Gastrocnemius medialis (tissue), 4 donors: ENCODE measurements at places on chromosomes 3 and 15.
A peak's percentile ranks its signal among the peaks of the same experiment; 100 is the strongest.

DNA sequence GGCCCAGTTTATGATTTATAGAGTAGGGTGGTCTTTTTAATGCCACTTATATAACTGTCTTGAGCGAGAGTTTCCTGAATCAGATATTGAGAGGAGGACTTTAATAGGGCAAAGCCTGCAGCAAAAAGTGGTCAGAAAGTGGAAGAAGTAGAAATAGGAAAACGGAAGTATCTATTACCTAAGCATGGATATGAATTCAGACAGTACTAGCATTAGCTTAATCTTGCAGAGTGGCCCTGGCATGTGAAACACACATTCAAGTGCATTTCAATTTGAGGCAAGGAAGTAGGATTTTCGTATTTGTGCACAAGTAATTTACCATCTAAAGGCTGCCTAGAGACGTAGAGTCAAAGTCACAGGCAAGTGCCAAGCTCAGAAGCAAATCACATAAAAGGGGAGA, 622.3 kb downstream of the DIPK2A start:
- no peaks in the 10 kb centered on the region for H3K27me3 ChIP-seq
- H3K4me1 ChIP-seq, result no peaks in the 10 kb centered on the region
- H3K36me3 ChIP-seq, result no peaks in the 10 kb centered on the region
- no peak for DNase-seq
- no peak overlapping the region for H3K27ac ChIP-seq

- no peaks in the 10 kb centered on the region for H3K27me3 ChIP-seq
- H3K36me3 ChIP-seq, result no peaks in the 10 kb centered on the region
- H3K4me1 ChIP-seq, result peaks cover 66% of the 10 kb centered on the region
- H3K4me3 ChIP-seq, result no peak overlapping the region
- DNase-seq, result no peak
Observed at GRCh38 chr3:114896978-114897377, 250.1 kb downstream of the ZBTB20 start.

GRCh38 chr15:75032395-75032794, 9.0 kb downstream of the PPCDC start:
- DNase-seq, result no peak
- no peak overlapping the region for H3K4me3 ChIP-seq
- no peaks in the 10 kb centered on the region for H3K36me3 ChIP-seq
- peaks cover 28% of the 10 kb centered on the region for H3K4me1 ChIP-seq
- no peaks in the 10 kb centered on the region for H3K27me3 ChIP-seq

DNA sequence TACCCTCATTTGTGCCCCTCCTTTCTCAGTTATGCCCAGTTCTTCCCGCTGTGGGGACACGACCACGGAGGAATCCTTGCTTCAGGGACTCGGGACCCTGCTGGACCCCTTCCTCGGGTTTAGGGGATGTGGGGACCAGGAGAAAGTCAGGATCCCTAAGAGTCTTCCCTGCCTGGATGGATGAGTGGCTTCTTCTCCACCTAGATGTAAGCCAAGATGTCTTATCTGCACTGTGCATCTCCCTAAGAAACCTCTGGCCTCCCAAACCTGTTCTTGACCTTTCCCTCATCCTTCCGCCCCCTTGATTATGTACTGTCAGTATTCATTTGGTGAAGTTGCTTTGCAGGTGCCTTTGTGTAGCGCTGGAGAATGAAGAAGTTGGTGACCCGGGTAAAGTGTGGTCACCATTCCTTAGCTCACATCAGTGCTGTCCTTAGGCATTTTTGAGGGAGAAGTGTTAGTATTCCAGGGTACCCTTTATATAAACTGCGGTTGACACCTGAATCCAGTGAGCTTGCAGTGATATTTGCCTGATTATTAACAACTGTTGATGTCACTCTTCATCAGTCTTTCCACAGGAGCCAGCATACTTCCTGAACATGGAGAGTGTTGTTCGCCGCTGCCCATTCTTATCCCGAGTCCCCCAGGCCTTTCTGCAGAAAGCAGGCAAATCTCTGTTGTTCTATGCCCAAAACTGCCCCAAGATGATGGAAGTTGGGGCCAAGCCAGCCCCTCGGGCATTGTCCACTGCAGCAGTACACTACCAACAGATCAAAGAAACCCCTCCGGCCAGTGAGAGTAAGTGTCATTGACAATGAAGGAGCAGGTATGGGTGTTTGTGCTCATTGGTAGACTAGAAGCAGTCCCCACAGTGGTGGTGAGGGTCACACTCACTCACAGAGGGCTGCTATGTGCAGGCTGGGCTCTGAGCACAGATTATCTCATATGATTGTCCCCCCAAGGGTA, 966 bp downstream of the ALAS1 start:
- no peaks in the 10 kb centered on the region for H3K27me3 ChIP-seq
- DNase-seq, result no peak
- peaks cover 34% of the 10 kb centered on the region for H3K4me1 ChIP-seq
- H3K27ac ChIP-seq, result peak overlapping the region; percentile 94
- H3K36me3 ChIP-seq, result no peaks in the 10 kb centered on the region
- H3K4me3 ChIP-seq, result peak overlapping the region; percentile 86

DNA sequence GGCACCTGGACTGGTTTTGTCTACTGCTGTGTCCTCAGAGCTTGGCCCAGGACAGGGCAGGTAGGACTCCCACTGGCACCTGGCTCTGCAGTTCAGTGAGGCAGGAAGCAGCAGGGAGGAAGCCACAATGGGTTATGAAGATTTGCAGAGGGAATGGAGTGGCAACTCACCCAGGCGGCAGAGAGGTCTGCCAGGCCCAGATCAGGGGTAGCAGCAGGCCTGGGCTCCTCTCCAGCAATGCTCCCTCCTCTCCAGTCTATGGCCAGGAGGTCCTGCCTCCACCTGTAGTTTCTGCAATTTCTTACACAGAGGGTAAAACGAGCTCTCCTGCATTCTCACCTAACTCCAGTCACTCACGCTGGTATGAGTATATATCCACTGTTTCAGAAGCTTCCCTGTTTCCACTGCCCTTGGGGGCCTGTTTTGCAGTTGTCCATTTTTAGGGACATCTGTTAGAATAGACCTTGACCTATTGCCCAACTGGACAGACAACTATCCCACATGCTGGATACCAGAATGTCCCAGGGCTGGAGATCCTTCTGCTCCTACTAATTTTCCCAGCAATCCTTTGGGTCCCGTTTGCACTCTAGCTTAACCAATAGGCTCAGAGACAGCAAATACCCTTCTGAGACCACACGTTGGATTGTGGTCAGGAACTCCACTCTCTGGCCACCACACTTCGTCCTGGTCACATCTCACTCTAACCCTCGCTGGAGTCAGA, 35.2 kb downstream of the HMCES start:
- H3K27me3 ChIP-seq, result no peaks in the 10 kb centered on the region
- DNase-seq, result peak; percentile 36
- peak overlapping the region; percentile 92 for H3K4me3 ChIP-seq
- peak overlapping the region; percentile 98 for H3K27ac ChIP-seq

DNA sequence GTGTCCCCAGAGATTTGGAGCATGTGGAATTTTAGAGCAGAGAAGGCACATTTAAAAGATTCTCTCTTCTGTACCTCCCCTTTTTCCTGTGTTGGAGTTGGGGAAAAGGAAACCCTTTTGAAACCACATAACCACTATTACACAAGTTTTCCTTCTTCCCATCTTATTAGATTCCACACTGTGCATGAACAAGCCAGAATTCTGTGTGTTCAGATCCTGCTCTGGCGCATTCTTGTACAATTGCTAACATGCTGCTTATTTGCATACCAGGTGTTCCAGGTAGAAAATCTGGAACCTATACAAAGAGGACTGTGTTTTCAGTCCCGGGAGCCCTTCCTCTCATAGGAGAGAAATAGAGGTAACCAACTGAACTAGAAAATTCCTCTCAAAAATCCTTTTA, 2.6 kb upstream of the CIB2 start:
- H3K4me3 ChIP-seq, result no peak overlapping the region
- H3K36me3 ChIP-seq, result no peaks in the 10 kb centered on the region
- no peak overlapping the region for H3K27ac ChIP-seq
- H3K27me3 ChIP-seq, result no peaks in the 10 kb centered on the region
- peaks cover 19% of the 10 kb centered on the region for H3K4me1 ChIP-seq

GRCh38 chr3:158471639-158472294, 99.2 kb upstream of the MLF1 start:
- H3K4me3 ChIP-seq, result no peak overlapping the region
- no peak for DNase-seq
- H3K27ac ChIP-seq, result no peak overlapping the region
- no peaks in the 10 kb centered on the region for H3K36me3 ChIP-seq
- no peaks in the 10 kb centered on the region for H3K27me3 ChIP-seq

- no peak overlapping the region for H3K27ac ChIP-seq
- H3K4me1 ChIP-seq, result no peaks in the 10 kb centered on the region
- H3K27me3 ChIP-seq, result no peaks in the 10 kb centered on the region
- DNase-seq, result no peak
- no peak overlapping the region for H3K4me3 ChIP-seq
Observed at GRCh38 chr3:89948008-89948407, 840.6 kb downstream of the EPHA3 start.

DNA sequence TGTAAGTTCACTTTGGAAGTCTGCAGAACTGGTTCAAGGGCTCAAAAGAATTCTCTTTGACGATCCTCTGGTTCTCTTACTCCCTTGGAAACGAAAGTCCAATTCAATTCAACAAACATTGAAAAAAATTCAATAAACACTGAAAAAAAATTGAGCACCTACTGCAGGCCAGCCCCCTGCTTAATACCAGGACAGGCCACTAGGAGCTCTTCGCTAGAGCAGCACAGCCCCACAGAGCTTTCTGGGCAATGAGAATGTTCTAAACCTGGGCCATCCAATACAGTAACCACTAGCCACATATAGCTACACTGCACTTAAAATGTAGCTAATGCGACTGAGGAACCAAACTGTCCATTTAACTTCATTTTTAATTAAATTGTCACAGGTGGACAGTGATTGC, 50.4 kb upstream of the DCLK3 start:
- no peaks in the 10 kb centered on the region for H3K4me1 ChIP-seq
- no peak overlapping the region for H3K4me3 ChIP-seq
- H3K27ac ChIP-seq, result no peak overlapping the region
- no peaks in the 10 kb centered on the region for H3K27me3 ChIP-seq
- no peak for DNase-seq
- no peaks in the 10 kb centered on the region for H3K36me3 ChIP-seq

GRCh38 chr15:29285386-29285785, 15.8 kb upstream of the NSMCE3 start:
- H3K36me3 ChIP-seq, result no peaks in the 10 kb centered on the region
- no peak for DNase-seq
- H3K27me3 ChIP-seq, result no peaks in the 10 kb centered on the region
- no peaks in the 10 kb centered on the region for H3K4me1 ChIP-seq
- no peak overlapping the region for H3K4me3 ChIP-seq

GRCh38 chr3:191324936-191325335, 4.3 kb upstream of the CCDC50 start:
- no peaks in the 10 kb centered on the region for H3K27me3 ChIP-seq
- DNase-seq, result no peak
- H3K4me3 ChIP-seq, result no peak overlapping the region
- peaks cover 7% of the 10 kb centered on the region for H3K4me1 ChIP-seq
